Caco-2 (cell line): ENCODE measurements at places on chromosomes 3 and 15. TPM values are rescaled to one million over a fixed set of nuclear protein-coding genes. Genes with fewer than 3 reads are reported as not detected.
A peak's percentile ranks its signal among the peaks of the same experiment; 100 is the strongest.

The A4GNT gene
- total RNA-seq = not detected in 2 replicates

The CCR8 gene
- total RNA-seq = not detected in 2 replicates

- no peak for DNase-seq
- H3K27me3 ChIP-seq = no peaks in the 10 kb centered on the region
- peaks cover 9% of the 10 kb centered on the region for H3K4me1 ChIP-seq
- H3K36me3 ChIP-seq = no peaks in the 10 kb centered on the region
- H3K4me3 ChIP-seq = no peak overlapping the region
Measured at GRCh38 chr3:33364060-33364459, 76.1 kb downstream of the UBP1 start.

DNA sequence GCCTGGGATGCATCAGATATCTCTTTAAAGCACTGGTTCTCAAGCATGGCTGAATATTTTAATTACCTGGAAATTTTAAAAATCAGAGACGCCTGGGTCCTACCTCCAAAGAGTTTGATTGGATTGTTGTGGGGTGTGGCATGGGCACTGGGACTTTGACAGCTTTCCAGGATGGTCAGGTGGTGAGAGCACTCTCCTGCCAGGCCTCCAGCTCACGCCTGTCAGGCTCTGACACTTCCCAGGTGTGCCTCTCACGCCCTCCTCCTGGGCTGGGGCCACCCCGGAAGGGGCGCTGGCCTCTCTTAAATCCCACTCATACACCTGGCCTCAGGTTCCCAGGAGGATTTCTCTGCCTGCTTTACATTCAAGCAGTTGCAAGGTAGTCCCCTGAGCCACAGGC, 48.5 kb downstream of the AMOTL2 start:
- H3K36me3 ChIP-seq = no peaks in the 10 kb centered on the region
- peak; percentile 32 for DNase-seq
- no peak overlapping the region for H3K4me3 ChIP-seq

DNA sequence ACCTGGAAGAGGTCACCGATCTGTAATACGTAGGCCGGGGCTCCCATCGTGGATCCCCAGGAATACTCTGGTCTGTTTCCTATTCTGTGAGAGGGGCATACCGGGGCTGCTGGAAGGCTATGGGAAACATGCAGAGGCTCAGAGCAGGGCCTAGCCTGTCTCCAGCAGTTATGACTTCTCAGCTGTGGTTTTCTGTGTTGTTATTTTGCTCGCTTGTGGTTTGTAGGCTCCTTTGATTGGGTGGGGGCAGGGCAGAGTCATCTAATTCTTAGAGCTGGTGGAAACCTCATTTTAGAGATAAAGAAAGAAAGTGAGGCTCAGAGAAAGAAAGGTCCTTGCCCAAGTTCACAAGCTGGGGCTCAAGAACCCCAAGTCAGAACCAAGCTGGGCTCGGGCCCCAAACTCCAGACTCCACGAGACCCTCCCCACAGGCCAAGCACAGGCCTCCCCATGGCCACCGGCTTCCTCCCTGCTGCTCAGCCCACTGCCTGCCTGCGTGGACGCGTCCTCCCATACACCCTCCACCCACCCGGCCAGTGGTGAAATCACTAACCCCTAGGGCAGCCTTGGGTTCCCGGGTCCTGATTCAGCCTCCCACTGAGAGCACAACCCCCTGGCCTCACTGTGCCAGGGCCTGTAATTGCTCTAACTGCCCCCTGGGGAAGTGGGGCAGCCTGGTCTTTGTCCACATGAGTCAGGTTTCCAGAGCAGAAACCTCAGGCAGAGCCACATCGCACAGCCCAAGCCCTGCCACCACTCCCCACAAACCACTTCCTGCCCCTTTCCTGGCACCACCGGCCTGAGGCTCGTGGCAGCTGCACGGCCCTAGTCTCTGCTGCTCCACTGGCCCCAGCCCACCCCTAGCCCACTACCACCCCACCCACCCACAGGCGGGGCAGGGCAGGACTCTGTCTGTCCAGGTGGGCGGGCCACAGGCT, 270.8 kb downstream of the UACA start:
- no peak overlapping the region for H3K4me3 ChIP-seq
- peaks cover 41% of the 10 kb centered on the region for H3K4me1 ChIP-seq
- DNase-seq = no peak
- H3K27me3 ChIP-seq = no peaks in the 10 kb centered on the region
- H3K27ac ChIP-seq = peak overlapping the region; percentile 98

The EIF4E3 gene
- total RNA-seq = 1.2 and 1.7 TPM in 2 replicates

DNA sequence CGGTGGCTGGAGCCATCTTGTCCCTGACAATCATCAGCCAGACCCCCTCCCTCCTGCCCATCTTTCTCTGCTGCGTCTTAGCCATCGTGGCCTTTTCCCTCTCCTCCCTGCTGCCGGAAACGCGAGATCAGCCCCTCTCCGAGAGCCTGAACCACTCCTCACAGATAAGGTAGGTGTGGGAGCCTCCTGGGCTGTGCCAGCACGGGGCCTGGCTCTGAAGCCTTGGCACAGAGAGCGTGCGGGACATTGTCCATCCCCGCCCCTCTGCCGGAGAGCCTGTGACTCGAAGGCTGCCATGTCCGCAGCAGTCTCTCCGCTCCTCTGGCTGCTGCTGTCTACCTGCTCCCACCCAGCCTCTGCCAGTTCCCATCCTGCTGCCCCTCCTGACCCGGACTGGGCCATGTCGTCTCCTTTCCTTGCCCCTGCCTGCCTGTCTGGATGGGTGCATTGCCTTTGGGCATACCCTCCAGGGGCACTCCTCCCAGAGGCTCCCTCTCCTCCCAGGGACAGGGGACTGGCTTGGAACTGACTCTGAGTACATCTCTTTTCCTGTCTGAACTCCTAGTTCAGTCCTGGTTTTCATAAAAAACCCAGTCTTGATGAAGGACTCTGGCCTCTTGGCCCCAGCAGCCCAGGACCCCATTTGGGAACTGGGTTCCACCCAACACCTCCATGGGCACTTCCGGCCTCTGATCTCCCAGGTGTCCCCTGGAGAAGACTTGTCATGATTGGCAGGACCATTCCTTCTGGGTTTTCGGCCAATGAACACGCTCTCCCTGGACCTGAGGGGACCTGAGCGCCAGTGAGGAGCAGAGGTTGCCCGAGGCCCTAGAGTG, 30.0 kb upstream of the XYLB start:
- H3K4me1 ChIP-seq = no peaks in the 10 kb centered on the region
- H3K27ac ChIP-seq = no peak overlapping the region
- DNase-seq = no peak
- no peak overlapping the region for H3K4me3 ChIP-seq
- no peaks in the 10 kb centered on the region for H3K36me3 ChIP-seq

The PCYT1A gene
- 52.2 and 54.6 TPM in 2 replicates for total RNA-seq

- no peak for DNase-seq
- no peak overlapping the region for H3K27ac ChIP-seq
- no peak overlapping the region for H3K4me3 ChIP-seq
Measured at GRCh38 chr3:55296030-55296429, 191.1 kb downstream of the WNT5A start.
